Immature natural killer cell (primary cell): ENCODE measurements at places on chromosomes 7 and 10. TPM values are rescaled to one million over a fixed set of nuclear protein-coding genes. Genes with fewer than 3 reads are reported as not detected.

The ERVW-1 gene
- not detected for polyA plus RNA-seq

The WDFY4 gene
- polyA plus RNA-seq: 1.0 TPM

The TMEM229A gene
- polyA plus RNA-seq: not detected

The UPK3B gene
- not detected for polyA plus RNA-seq

The TMEM213 gene
- polyA plus RNA-seq: 0.74 TPM

The VWA2 gene
- polyA plus RNA-seq: not detected

The SPOCK2 gene
- 58.8 TPM for polyA plus RNA-seq

The CPN1 gene
- not detected for polyA plus RNA-seq

The HOXA3 gene
- polyA plus RNA-seq: 0.13 TPM

The FBXO24 gene
- not detected for polyA plus RNA-seq

The UBE2D4 gene
- 6.2 TPM for polyA plus RNA-seq

The TMEM168 gene
- 2.2 TPM for polyA plus RNA-seq

The FOXI2 gene
- polyA plus RNA-seq: not detected

The PAPOLB gene
- not detected for polyA plus RNA-seq

The HOXA13 gene
- polyA plus RNA-seq: not detected

The RASA4 gene
- polyA plus RNA-seq: 5.0 TPM

The MYL10 gene
- not detected for polyA plus RNA-seq

The LSM8 gene
- 25.4 TPM for polyA plus RNA-seq

The ANKRD26 gene
- 0.99 TPM for polyA plus RNA-seq
